ENCODE measurements at places on chromosomes 2 and 18. TPM values are rescaled to one million over a fixed set of nuclear protein-coding genes. Genes with fewer than 3 reads are reported as not detected.

GRCh38 chr2:168712053-168712452 lies 90.4 kb upstream of the NOSTRIN start:
- H3K36me3 ChIP-seq: no peaks in the 10 kb centered on the region
- peak; percentile 46 for DNase-seq
- no peak overlapping the region for H3K27ac ChIP-seq
- H3K27me3 ChIP-seq: no peaks in the 10 kb centered on the region

DNA sequence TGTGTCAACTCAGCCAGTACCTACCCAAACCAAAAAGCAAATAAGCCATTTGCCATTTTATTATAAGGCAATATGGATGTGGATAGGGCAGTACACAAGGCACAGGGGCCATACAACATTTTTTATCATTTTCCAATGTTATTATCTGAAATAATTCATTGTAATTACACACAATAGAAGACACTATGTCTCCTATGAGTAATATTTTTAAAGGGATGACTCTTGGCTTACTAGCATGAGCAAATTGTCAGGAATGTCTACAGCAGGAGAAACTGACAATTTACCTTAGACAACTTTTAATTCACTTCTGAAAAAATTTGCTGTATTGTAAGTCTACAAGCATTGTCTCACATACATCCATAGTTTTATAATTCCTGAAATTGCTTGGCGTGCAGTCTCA lies 1193.9 kb upstream of the CELF4 start:
- H3K36me3 ChIP-seq: no peaks in the 10 kb centered on the region
- no peak overlapping the region for H3K27ac ChIP-seq
- no peaks in the 10 kb centered on the region for H3K27me3 ChIP-seq
- DNase-seq: no peak

GRCh38 chr18:22257022-22257543 lies 87.7 kb downstream of the GATA6 start:
- no peak overlapping the region for H3K27ac ChIP-seq
- H3K27me3 ChIP-seq: no peaks in the 10 kb centered on the region
- H3K4me3 ChIP-seq: no peak overlapping the region
- no peaks in the 10 kb centered on the region for H3K4me1 ChIP-seq

- no peaks in the 10 kb centered on the region for H3K36me3 ChIP-seq
- H3K27ac ChIP-seq: no peak overlapping the region
- no peaks in the 10 kb centered on the region for H3K4me1 ChIP-seq
These were observed 1060.8 kb downstream of the CNTNAP5 start for GRCh38 chr2:125085904-125086303.

DNA sequence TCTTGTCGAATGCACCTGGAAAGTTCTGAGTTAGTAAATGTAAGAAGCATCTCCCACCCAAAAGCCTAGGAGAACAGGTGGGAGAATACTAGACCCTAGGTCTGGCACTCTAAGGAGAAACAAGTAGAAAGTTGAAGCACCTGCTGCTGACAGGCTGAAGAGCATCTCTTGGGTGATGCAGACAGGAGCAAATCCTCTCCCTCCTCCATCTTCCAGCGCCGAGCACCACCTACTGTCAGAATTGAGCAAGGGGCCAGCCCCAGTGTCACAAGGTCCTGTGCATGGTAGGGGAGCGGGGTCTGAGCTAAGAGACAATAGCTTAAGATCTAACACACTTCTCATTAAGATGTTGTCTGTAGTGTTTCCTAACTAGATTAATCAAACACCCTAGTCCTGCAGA lies 52.9 kb downstream of the HK2 start:
- peaks cover 94% of the 10 kb centered on the region for H3K36me3 ChIP-seq
- H3K27me3 ChIP-seq: no peaks in the 10 kb centered on the region
- no peaks in the 10 kb centered on the region for H3K4me1 ChIP-seq
- peak; percentile 57 for DNase-seq

DNA sequence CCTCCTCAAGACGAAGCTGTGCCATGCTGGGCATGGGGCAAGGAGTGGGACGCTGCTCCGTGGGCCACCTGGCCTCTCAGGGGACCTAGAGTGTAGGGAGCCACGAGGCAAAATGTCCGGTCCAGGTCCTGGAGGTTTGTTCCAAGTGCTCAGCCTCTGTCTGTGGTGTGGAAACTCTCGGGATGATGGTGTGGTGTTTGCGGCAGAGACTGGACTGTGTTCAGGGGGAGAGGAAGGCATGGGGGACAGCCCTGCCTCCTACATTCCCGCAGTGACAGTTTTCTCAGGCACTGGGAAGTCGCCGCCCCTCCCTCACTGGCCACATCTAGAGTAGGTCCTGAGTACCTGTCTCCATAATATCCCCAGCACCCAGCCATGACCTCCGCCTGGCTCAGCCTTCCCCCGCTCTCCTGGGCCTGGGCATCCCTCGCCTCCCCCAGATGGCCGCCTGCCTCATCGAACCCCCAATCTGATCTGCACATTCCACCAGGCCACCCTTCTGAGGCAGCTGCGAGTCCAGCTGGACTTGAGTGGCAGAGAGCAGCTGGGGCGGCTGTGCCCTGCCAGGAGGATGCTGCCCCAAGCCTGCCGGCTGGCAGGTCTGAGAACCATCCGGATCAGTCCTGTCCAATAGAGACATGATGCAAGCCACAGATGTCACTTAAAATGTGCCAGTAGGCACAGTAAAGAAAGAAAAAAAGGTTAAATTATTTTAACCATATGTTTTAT lies 6.2 kb downstream of the KCNIP3 start:
- H3K36me3 ChIP-seq: no peaks in the 10 kb centered on the region
- no peak overlapping the region for H3K4me3 ChIP-seq
- H3K27me3 ChIP-seq: no peaks in the 10 kb centered on the region
- DNase-seq: no peak
- H3K27ac ChIP-seq: no peak overlapping the region

DNA sequence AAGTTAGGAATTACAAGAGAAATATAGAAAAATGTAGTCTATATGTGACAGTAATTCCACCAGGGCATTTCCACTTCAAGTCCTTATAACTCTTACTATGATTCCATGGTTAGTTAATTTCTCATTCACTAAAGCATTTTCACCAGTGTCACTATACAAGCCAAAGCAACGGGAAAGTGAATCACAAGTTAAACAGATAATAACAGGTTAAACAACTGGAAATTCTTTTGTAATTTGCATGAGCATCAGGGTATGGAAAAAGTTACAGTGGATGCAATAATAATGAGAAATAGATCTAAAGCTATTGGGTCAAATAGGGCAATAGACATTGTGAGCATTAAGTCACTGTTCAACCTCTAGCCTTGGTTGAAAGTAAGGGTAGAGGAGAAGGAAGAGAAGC lies 88.9 kb upstream of the ST6GAL2 start:
- H3K27ac ChIP-seq: no peak overlapping the region
- no peak overlapping the region for H3K4me3 ChIP-seq
- no peaks in the 10 kb centered on the region for H3K27me3 ChIP-seq
- DNase-seq: no peak
- no peaks in the 10 kb centered on the region for H3K36me3 ChIP-seq
- no peaks in the 10 kb centered on the region for H3K4me1 ChIP-seq

- H3K4me1 ChIP-seq: peaks cover 3% of the 10 kb centered on the region
- H3K27ac ChIP-seq: no peak overlapping the region
- no peak overlapping the region for H3K4me3 ChIP-seq
These were observed 25.2 kb downstream of the NPPC start for GRCh38 chr2:231900972-231901371.

DNA sequence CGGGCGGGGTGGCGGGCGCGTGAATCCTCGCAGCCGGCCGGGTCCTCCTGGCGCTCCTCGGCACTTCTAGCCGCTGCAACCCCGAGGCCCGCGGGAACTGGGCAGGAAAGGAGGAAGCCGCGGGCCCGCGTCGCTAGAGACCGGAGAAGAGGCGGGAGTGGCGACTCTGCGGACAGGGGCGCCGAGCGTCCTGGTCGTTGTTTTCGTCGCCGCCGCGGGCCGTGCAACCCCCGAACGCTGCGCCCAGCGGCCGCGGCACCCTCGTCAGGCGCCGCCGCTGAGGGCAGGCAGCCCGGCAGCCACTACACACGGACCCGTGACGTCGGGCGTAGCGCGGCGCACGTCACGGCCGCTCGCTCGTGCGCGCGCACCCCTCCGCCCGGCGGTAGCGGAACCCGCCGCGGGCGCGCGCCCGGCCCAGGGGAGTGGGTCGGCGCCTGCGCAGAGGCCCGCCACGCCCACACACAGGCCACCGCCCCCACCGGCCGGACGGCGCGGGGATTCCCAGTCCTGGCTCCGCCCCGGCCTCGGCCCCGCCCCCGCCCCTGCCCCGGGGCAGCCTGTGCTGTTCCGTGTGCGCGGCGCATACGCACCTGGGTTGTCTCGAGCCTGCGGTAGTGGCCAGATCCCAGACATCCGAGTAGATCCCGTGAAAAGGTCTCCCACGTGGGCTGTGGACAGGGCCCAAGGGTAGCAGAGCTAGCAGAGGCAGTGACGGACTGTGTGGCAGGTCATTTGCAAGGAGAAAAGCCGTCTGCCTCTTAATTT lies at the start of gene MAP3K2:
Gene MAP3K2, minus strand, starts transcription at position 321 of the 768 bp plus-strand sequence. CDS start 44,846 bp downstream, outside the sequence.
- no peaks in the 10 kb centered on the region for H3K27me3 ChIP-seq
- H3K4me1 ChIP-seq: peaks cover 49% of the 10 kb centered on the region

GRCh38 chr2:195818526-195818925 lies 161.5 kb downstream of the SLC39A10 start:
- no peaks in the 10 kb centered on the region for H3K4me1 ChIP-seq
- no peaks in the 10 kb centered on the region for H3K36me3 ChIP-seq
- no peaks in the 10 kb centered on the region for H3K27me3 ChIP-seq
- H3K27ac ChIP-seq: no peak overlapping the region
- H3K4me3 ChIP-seq: no peak overlapping the region
- DNase-seq: no peak

DNA sequence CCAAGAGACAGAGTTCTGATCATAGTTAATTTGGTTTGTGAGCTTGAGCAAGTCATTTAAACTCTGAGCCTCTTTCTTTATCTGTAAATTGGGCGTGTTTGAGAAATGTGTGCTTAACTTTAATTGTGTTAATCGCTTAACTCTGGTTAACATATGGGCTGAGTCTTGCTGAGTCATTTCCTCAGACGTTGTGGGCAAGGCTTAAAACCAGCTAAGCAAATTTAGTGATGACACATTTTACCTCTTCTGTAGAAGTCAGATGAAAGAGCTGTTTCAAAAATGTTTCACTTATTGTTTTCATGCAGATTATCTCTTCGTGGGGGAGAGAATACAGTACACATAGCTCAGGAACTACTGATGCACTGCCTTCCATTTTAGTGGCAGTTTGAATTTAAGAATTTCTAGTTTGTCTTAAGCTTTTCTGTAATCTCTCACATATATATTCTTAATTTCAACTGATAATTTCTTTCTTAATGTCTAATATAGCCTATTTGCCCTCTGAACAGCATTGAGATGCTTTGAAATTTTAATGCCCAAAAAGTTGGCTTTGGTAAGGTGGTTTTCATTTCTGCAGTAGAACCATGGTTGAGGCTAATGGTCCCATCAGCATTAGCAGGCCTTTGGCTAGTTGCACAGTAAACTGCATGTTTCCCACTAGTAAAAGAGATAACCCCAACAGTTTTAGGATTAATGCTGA lies 34.9 kb downstream of the RAB10 start:
- peak; percentile 61 for DNase-seq
- H3K4me3 ChIP-seq: no peak overlapping the region
- H3K27ac ChIP-seq: peak overlapping the region; percentile 76
- H3K36me3 ChIP-seq: peaks cover 4% of the 10 kb centered on the region
- no peaks in the 10 kb centered on the region for H3K27me3 ChIP-seq

- no peaks in the 10 kb centered on the region for H3K4me1 ChIP-seq
- no peaks in the 10 kb centered on the region for H3K36me3 ChIP-seq
- no peak overlapping the region for H3K4me3 ChIP-seq
- H3K27me3 ChIP-seq: no peaks in the 10 kb centered on the region
These were observed 36.4 kb downstream of the WDSUB1 start for GRCh38 chr2:159249990-159250715.

DNA sequence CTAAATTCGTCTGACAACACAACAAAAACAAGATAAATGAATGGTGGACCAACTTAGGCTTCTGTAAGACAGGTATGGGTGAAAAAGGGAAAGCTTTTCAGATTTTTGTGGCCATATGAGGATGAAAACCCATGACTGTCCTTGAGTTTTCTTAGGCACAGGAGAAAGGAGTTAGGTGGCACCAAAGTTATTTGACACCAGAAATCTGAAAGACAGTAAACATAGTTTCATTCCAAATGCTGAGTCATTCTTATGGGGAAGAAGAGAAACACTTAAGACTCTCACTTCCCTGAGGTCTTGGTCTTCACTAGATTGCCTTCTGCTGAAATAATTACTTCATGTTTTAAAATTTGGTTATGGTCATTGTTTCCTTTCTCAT lies 5.2 kb upstream of the GPD2 start:
- no peaks in the 10 kb centered on the region for H3K4me1 ChIP-seq
- no peak overlapping the region for H3K27ac ChIP-seq
- no peak overlapping the region for H3K4me3 ChIP-seq
- H3K27me3 ChIP-seq: no peaks in the 10 kb centered on the region

- no peaks in the 10 kb centered on the region for H3K36me3 ChIP-seq
- no peaks in the 10 kb centered on the region for H3K4me1 ChIP-seq
- DNase-seq: no peak
- no peaks in the 10 kb centered on the region for H3K27me3 ChIP-seq
- no peak overlapping the region for H3K4me3 ChIP-seq
These were observed 13.6 kb upstream of the LIPG start for GRCh38 chr18:49548229-49548636.

- no peak overlapping the region for H3K27ac ChIP-seq
- no peak for DNase-seq
- no peaks in the 10 kb centered on the region for H3K27me3 ChIP-seq
- H3K4me1 ChIP-seq: no peaks in the 10 kb centered on the region
These were observed 71.3 kb downstream of the VWA3B start for GRCh38 chr2:98158305-98158704.

GRCh38 chr2:199490049-199490448 lies 32.3 kb upstream of the SATB2 start:
- H3K4me1 ChIP-seq: no peaks in the 10 kb centered on the region
- H3K36me3 ChIP-seq: no peaks in the 10 kb centered on the region
- no peak for DNase-seq
- no peak overlapping the region for H3K4me3 ChIP-seq
- no peaks in the 10 kb centered on the region for H3K27me3 ChIP-seq

- H3K27me3 ChIP-seq: no peaks in the 10 kb centered on the region
- H3K4me3 ChIP-seq: no peak overlapping the region
- no peak for DNase-seq
- no peaks in the 10 kb centered on the region for H3K36me3 ChIP-seq
- no peak overlapping the region for H3K27ac ChIP-seq
These were observed 21.0 kb upstream of the IL37 start for GRCh38 chr2:112889976-112890375.

The TWSG1 gene
- total RNA-seq: 16.0 TPM

The IL1RN gene
- not detected for total RNA-seq

The TNFRSF11A gene
- total RNA-seq: 1.2 TPM

The PER2 gene
- 19.0 TPM for total RNA-seq

The ALKAL2 gene
- total RNA-seq: not detected

The INPP5D gene
- total RNA-seq: 145 TPM

The CCDC85A gene
- not detected for total RNA-seq
